Foreskin keratinocyte (primary cell): ENCODE measurements at places on chromosomes 12 and 14. TPM values are rescaled to one million over a fixed set of nuclear protein-coding genes. Genes with fewer than 3 reads are reported as not detected.

DNA sequence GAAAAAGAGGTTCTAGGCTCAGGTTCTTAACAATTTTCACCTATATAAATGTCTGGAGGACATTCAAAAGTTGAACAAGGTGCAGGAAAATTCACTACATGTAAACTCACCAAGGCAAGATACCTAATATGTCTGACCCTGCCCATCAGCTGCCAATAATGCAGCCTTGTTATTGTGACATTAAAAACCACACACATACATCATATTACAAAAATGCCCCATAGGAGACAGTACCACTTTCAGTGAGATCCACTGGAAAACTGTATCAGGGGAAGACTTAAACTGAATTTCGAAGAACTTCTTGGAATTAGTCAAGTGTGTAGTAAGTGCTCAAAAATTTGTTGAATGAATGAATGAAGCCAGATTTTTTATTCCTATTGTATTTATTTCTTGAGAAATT is 83.1 kb downstream of the KICS2 start:
- DNase-seq, result no peak

DNA sequence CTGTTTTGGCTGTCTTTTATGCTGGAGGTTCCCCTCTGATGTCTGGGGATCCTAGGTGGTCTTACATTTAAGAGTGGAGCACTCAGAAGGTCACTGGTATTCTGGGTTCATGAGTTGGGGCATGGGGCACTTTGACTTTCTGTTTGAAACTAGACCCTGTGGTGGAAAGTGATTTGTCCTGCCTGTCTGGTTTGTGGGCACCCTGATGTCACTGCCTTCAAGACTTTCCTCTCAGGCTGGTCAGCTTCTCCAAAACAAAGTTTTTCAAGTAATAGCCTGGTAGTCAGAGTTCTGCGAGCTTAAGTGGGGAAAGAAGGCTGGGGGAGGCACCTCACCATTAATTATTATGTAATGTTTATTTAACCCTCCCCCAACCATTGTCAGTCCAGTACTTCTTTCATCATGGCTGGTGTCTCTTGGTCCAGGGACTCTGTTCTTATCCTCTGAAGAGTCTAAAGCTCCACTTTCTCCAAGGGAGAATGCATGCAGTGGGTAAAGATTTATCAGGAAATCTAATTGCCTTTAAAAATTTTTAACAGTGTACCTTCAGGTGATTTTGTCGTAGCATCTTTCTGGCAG is 35.3 kb downstream of the ZC3H14 start:
- no peak for DNase-seq

GRCh38 chr12:109445191-109445609 is 31.9 kb downstream of the KCTD10 start:
- DNase-seq, result no peak

DNA sequence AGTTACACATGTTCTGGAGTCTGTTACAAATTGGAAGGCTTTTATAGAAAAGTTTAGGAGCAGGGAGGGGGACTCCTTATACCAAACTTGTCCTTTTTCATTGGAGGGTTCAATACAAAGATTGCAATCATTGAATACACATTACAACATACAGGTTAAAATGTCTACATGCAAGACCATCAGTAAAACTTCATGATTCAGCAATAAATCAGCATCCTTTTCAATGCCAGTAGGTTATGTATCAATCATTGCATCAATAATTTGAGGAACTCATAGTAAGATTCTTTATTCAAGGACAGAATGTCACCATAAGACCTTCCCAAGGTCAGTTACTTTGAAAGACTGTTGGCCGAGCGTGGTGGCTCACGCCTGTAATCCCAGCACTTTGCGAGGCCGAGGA is 16.5 kb upstream of the GALNT8 start:
- no peak for DNase-seq

Gene TMTC1
- total RNA-seq, result 0.10 and 0.25 TPM in 2 replicates

Gene MIP
- total RNA-seq, result not detected in 2 replicates

- DNase-seq, result no peak
Observed at GRCh38 chr12:50934981-50935807, 17.1 kb upstream of the HIGD1C start.

GRCh38 chr12:21502164-21502496 is 541 bp downstream of the GOLT1B start:
- no peak for DNase-seq

- DNase-seq, result peak; percentile 53
Observed at GRCh38 chr12:49824895-49825294, 3.3 kb downstream of the NCKAP5L start.

Gene KRT82
- not detected in 2 replicates for total RNA-seq

GRCh38 chr14:65639216-65639615 is 226.7 kb downstream of the FUT8 start:
- DNase-seq, result peak; percentile 7

- no peak for DNase-seq
Observed at GRCh38 chr14:100328495-100329163, 5.5 kb downstream of the SLC25A47 start.

DNA sequence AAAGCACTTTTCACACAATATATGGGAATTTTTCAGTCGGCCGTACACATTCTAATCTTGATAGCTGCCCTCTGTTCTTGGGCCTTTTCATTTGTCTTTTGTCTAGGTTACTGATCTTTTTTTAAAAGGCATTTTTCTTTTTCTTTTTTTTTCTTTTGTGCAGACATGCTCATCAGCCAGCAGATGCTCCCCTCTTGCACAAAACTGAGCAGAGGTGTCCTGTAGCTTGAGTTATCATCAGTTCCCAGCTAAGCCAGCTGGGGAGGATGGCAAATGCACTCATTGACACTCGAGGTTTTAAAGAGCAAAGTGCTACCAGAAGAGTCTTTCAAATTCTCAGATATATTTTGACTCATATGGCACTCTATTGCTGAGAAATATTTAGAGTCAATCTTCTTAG is 913.9 kb upstream of the SEL1L start:
- no peak for DNase-seq

- DNase-seq, result no peak
Observed at GRCh38 chr14:51609955-51610283, 41.8 kb upstream of the FRMD6 start.

- DNase-seq, result no peak
Observed at GRCh38 chr12:82638324-82638723, 48.4 kb upstream of the TMTC2 start.

DNA sequence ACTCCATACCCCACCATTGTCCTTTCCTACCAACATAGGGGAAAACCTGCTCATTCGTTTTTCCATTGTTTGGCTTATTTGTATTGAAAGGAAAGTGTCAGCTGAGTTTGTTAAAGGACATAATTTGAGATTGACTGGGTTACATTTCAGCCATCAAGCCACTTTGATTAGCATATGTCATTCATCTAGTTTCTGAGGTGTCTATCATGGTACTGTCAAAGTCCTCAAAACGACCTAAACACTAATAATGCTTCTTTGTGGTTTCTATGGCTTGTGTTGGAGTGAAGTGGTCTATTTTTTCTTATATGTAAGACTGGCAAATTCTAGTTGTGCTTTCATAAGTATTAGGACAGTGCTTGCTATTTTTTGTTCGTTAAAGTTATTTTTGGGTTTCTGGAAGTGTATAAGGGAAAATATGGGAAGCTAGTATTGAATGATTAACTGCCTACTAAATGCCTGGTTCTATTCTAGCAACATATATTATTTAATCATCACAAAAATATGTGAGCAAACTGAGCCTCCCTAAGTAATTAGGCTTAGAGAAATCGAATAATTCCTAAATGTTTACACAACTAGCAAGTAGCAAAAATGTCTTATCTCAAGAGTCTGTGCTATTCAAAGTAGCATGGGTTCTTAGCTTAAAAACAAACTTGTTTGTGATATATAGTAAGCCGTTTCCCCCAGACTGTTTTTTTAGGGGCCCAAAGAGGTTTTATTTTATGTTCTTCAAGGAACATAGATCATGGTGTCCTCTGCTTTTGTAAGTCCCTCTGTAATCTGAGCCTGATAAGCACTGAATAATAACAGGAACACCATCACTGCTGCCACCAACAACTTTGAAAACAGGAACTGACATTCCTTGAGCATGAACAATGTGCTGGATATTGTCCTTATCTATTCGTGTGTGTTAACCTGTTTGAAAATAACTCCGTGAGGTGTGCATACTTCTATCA is 67.1 kb downstream of the DERA start:
- peak; percentile 70 for DNase-seq

- DNase-seq, result no peak
Observed at GRCh38 chr14:103679351-103679750, 35.9 kb downstream of the XRCC3 start.

DNA sequence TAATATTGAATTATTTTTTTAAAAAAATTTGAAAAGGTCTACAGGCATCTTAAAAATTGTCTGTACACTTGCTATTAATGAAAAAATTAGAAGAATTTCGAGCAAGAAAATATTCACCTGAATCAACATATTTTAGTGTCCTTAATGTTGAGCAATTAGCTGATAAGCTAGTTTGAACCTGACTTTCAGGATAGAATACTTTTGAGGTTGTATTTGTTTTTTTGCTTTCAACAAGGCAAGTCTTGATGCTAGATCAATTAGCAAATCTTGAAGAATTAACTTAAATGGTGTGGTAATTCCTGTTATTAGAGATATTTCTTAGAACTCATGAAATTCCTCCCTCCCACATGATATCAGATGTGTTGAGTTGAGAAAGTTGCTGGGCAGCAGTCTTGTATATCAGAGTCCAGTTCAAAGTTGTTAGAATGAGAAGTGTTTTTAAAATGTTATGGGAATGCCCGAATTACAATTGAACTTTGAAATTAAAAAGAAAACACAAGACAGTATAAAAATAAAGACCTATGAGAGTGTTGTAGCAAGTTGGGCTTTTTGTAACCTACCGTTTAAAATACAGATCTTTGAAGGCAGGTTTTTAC is 119.2 kb downstream of the TRMT5 start:
- no peak for DNase-seq

Gene WDHD1
- total RNA-seq, result 24.2 and 30.0 TPM in 2 replicates

Gene NDUFA9
- total RNA-seq, result 129 TPM in 2 replicates

- DNase-seq, result no peak
Observed at GRCh38 chr14:32225378-32225920, 22.4 kb upstream of the RNU6-8 start.

DNA sequence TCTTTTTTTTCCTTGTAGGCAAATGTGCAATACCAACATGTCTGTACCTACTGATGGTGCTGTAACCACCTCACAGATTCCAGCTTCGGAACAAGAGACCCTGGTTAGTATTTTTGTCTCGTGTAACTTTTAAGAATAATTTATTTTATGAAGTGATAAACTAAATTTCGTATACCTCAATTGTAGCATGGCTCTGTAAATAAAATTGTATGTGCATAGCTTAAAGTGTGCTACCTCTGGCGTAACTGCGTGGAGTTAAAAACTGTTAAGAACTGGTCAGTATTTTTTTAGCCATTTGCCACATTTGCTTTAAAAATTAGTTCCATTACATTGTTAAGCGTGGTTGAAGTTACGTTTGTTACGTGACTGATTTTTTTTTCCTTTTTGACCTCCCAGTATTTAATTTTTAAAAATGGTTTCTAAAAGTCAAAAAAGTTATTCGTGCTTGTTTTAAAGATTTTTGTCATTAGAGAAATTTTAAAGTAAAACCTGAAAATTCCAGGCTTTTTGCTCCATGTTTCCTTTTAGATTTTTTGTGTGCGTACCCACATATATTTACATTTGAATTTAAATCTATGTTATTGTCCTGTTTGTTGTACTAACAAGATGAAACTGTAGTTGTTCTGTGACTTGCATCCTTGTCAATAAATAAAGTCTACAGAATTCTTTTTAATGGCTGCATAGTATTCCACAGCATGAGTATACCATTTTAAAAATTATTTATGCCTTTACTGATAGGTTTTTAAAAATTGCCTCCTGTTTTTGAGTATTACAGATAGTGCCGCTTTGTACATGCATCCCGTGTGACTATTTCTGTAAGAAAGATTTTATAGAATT is 1.4 kb downstream of the MDM2 start:
- DNase-seq, result no peak

DNA sequence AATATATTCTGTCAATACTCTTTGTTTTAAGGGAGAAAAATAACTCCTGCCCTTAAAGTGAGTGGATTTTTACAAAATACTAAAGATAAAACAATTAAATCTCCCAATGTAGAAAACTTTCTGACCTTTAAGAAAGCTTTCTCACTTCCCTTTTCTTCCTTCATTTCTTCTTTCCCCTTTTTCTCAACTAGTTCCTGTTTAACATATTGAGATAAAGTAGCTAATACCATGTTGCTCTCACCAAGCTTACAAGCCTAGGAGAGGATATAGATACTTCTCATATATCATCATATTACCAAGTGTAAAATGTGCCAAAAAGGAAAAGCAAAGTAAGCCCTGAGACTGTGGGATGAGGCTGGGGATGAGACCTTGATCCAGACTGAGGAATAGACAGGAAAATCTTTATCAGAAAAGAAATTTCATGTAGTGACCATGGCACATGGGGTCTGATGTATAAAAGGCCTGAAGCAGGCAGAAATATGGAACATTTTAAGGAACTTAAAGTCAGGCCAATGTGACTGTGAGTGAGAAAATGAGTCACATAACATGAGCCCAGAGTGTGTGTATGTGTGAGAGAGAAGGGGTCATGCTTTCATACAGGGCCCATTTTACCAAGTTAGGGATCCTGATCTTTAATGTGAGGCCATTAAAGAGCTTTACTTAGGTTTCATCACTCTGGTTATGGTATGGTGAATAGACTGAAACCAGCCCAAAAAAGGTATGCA is 1.6 kb upstream of the RPL10L start:
- DNase-seq, result no peak

Gene CIROP
- total RNA-seq, result not detected in 2 replicates

DNA sequence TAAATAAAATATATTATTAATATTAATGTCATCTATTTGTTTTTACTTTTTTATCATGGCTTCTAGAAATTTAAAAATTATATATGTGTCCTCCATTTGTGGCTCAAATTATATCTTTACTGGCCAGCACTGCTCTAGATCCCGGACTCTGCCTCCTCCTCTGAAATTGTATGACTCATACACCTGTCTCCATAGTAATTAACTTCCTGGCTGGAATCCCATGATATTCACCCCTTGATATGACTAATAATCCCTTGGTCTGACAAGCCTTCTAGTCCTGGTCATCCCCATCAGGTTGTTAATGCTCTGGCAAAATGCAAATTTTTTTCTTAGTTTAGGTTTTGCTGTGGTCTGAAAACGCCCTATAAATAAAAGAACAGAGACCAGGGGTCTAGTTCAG is 116.2 kb downstream of the BMP4 start:
- DNase-seq, result peak; percentile 87

DNA sequence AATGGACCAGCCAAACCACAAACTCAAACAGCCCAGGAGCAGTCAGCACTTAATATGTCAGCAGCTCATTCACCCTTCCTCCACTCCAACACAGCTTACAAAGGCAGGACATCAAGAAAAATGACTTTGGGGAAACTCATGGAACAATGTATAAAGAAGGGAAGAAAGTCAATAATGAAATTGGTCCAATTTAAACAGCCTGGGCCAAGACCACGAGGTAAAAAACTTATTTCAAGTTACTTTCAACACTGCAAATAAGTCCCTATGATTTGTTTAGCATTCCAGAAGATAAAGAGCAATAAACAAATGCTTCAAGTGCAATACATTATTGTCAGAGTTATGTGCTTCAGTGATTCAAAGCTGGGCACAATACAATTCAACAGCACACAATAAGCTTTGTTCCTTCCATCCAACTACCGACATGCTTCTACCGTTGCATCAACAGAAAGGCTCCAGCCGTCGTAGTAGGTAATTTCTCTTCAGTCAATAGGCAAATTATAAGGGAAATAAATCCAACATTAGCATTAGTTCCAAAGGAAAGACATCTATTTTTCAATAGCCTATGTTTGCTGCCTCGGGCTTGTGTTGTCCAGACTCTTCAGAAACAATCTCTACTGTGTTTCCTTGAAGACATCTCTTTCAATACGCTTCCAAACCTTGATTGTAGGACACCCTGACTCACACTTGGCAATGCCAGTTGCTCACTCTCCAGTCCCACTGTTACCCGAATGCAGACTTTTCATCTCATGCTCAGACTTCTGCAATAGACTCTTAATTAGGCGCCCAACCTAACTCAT is 225.7 kb downstream of the NUAK1 start:
- DNase-seq, result no peak
